ENCODE measurements at places on chromosomes 4 and X.

DNA sequence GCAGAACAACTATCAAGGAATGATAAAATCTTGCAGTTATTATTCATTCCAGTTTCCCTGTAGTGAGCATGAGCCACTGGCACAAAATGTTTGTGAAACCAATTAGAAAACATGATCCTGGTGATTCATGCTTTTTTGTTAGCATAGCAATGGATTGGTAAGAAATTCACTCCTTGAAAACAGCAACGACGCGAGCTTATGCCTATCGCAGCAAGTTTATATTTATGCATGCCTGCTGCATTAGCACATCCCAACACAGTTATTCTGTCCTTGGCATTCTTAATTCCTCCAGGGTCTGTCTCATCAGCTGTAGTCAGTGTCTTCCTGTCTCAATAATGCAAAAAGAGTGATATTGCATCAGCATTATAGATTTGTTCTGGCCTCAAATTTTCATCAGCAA lies 975.9 kb downstream of the STIM2 start:
- peak; percentile 16 for DNase-seq

GRCh38 chr4:115834441-115834840 lies 721.0 kb upstream of the NDST4 start:
- no peak for DNase-seq

- no peak for DNase-seq
Measured at GRCh38 chr4:70305601-70306000, 29.2 kb upstream of the CABS1 start.

DNA sequence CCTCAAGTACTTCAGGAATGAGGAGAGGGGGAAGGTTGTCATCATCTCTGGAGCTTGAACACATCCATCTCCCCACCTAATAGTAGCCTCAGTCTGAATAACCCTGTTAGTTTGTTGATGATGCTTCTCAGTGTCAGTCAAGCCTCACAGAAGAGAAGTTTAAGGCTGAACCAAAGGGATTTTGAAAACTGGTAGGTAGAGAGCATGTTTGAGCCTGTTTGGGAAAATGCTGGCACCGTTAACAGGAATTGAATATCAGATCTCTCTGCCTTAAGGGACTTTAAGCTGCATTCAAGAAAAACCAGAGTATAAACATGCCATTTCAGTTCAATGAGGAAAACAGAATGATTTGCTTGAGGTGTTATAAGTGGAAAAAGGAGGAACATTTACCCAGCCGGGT lies 73.1 kb downstream of the MAPK10 start:
- DNase-seq: no peak

GRCh38 chrX:86013792-86014191 lies 33.6 kb downstream of the CHM start:
- DNase-seq: no peak

DNA sequence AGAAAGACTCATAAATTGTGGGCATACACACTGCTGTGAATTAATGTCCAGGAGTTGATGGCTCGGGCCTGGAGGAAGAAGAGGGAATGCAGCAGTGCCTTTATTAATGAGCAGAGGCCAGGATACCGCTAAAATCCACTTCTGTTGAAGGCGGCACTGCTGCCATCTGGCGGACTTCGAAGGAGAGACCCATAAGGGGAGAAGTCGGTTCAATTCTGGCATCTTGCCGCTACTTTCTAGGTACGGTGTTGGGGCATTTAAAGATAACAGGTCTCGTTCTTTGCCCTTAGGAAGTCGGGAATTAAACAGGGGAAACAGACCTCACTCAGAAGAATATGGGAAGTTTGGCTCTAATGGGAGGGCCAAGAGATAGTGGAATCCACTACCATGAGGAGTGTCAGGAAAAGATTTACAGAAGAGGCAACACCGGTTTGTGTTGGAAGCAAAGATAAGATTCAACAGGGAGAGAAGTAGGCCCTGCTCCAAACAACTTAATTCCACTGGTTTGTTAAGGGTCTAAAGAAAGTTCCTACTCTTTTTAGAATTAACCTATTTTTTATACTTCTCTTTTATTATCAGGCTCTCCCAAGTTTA lies 133.6 kb upstream of the GIMD1 start:
- peak; percentile 28 for DNase-seq

DNA sequence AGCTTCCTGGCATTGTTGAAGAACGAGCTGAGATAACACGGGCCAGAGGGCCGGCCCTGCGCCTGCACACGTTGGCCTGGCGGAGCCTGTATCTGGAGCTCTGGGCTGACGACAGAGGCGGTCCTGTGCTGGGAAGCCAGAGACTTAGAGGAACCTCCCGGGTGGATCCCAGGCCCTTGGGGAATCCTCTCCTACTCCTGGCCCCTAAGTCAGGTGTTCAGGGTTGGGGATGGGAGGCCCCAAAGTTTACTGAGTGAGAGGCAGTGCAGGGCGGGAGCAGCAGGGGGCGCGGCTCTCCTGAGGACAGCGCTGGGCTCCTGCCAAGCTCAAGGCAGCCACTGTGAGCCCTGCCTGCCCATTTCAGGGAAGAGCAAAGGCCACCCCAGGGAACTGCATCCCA lies 2.5 kb upstream of the HTRA3 start:
- peak; percentile 24 for DNase-seq

DNA sequence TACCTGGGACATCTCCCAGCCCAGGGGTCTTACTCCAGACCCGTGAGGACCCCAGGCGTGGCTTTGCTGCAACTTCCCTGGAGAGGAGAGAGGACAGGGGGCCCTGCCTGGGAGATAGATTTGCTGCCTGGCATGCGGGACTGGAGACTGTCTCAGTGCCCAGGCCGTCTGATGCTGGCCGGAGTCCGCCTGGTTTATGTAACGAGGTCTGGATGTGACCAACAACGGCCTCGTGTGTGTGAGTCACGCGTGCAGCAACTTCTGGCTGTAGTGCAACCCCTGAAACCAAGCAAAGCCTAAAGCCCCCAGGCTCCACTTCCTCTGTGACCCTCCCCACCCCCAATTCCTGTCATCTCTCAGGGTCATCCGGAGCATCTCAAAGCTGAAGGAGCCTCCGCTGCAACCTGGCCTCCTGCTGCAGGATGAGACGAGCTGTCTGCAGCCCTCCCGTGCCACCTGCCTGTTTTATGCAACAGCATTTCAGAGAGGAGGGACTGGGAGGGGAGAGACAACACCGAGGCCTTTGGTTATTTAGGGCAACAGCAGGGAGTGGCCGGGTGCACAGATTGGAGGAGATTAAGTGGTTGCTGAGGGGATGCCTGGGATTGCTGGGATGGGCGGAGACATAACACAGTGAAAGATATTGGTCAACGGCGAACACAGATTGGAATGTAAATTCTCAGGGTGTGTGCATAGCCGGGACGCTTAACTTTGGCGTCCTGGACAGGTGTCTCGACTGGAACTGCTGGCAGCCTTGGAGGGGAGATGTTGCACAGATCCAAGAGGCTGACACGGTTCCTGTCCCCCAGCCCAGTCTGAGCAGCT lies 16.0 kb downstream of the XG start:
- DNase-seq: no peak

DNA sequence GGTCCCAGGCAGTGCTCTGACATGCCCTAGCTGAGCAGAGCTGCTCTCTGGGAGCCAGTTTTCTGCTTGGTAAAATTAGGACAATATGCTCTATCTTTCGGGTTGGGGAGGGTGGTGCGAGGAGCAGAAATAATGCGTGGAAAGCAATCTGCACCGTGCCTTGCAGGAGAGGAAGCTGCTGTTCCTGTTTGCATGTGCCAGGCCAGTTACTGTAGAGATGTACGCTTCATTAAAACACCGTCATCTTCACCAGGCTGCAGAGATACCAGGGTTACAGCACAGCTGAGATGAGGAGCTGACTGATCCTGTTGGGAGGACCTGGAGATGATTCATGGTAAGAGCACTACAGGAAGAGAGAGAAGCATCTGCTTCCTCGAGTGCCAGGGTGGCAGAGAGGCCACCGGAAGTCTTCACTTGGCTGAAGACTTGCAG lies 29.5 kb upstream of the IRF2 start:
- DNase-seq: no peak

DNA sequence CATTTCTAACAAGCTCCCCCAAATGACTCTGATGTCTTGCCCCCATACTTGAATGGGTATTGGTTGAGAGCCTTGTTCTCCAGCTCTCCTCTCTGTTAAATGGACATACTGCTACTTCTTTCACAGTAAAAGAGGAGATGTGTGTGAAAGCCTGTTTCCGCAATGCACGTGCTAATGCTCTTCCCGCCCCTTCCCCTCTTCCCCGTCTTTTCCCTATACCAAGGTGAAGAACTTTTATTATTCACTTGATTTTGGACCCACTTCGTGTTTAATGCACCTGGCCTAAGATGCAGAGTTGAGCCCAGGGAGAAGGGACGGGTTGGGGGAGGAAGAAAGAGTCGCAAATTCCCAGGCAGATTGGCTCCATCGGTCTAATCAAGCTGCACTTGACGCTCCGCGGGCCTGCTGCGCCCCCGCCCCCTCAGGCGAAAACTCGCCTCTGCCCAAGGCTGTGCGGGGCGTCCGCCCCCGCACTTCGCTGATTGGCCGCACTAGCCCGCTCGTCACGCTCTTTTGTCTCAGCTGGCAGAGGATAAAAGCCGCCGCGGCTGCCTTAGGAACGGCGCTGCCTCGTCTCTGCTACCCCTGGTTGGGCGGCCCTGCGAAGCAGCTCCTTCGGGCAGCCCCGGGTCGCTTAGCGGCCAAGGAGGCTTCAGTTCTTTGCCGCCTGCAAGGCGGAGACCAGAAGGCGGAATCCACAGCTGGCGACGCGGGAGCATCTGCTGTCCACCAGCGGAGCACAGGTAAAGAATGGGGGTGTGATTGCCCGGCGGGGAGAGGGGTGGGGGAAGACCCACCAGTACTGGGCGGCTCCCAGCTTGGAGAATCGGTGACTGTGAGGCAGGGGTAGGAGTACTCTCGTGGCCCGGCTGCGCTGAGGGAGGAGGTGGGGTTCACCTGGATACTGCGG lies at the start of gene ZCCHC12:
Gene ZCCHC12, plus strand, starts transcription at position 562 of the 910 bp plus-strand sequence. CDS start 1,421 bp downstream, outside the sequence.
- no peak for DNase-seq

GRCh38 chr4:119032921-119033685 lies 102.5 kb upstream of the MYOZ2 start:
- no peak for DNase-seq

DNA sequence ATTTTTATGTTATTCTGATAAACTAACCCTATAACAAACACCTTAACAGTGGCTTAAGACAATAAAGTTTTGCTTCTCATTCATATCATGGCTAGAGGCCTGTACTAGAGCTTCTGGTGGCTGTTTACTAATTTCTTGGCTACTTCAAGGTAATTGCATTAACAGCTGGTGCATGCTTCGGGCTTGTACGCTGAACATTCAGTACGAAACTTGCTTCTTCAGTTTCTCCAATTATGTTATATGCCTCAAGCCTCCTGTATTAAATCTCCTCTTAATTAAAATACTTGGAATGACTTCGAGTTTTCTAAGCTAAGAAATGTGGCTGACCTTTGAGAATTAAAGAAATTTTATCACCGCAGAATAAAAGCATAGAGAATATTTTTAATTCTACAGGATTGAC lies 138.9 kb upstream of the TRAM1L1 start:
- no peak for DNase-seq

DNA sequence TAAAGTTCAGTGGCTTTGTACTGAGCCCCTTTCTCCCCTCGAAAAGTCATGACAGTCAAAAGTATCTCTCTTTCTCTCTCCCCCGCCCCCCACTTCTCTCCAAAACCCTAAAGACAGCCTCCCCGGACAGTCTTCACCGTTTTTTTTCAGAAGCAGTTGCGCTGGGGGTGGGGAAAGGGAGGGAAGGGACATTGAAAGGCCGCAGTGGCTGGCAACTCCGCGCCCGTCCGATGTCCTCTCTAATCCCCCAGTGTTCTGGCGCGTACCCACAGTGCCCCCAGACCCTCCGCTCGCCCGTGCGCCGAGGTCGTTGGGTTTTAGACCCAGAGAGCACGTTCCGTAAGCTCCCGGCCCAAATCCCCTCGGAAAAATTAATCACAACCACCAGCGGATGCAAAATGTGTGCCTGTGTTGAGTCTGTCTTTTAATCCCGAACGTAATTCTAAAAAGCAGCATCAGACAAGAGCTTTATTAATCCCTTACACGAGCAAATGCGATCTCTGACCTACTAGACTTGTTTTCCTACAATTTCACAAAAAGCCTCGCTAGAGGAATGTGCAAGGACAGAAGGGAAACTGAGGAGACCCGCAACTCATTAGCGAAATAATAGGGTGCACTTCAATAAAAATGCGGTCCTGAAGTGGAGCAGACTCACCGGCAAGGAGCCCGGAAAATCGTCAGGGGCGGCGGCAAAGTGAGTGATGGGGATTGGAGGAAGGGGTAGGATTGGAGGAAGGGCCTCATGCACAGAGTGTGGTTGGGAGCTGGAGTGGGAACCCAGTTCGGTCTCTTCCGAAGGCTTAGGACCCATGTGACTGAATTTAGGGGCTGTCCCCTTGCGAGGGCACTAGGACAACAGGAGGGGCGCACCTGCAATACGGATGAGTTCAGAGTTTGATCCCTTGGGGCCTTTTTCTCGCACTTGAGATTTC lies 12.2 kb upstream of the PRDM8 start:
- DNase-seq: no peak
